Subcutaneous adipose tissue (tissue), 4 donors: ENCODE measurements at places on chromosomes 7 and 10. TPM values are rescaled to one million over a fixed set of nuclear protein-coding genes. Genes with fewer than 3 reads are reported as not detected.

The SKAP2 gene
- 27.5 TPM for total RNA-seq

The WNT2 gene
- total RNA-seq: 0.68 TPM

The GDF10 gene
- 6.2 TPM for total RNA-seq

The CABCOCO1 gene
- total RNA-seq: not detected

The CALML5 gene
- not detected for total RNA-seq

The MEST gene
- total RNA-seq: 527 TPM

The MUC3A gene
- total RNA-seq: 0.49 TPM

The UCN3 gene
- total RNA-seq: not detected

The GARIN1A gene
- 2.4 TPM for total RNA-seq

The PTPRN2 gene
- total RNA-seq: 3.4 TPM

The CYTH3 gene
- 32.6 TPM for total RNA-seq
